OCI-M1 (cell line): ENCODE measurements at places on chromosomes 3 and 15.

GRCh38 chr3:158794936-158795518 lies 6.8 kb upstream of the MFSD1 start:
- DNase-seq: peak; percentile 51

GRCh38 chr15:79973456-79974195 lies 2.6 kb upstream of the BCL2A1 start:
- no peak for DNase-seq

GRCh38 chr15:98678484-98678883 lies 30.1 kb downstream of the IGF1R start:
- no peak for DNase-seq

DNA sequence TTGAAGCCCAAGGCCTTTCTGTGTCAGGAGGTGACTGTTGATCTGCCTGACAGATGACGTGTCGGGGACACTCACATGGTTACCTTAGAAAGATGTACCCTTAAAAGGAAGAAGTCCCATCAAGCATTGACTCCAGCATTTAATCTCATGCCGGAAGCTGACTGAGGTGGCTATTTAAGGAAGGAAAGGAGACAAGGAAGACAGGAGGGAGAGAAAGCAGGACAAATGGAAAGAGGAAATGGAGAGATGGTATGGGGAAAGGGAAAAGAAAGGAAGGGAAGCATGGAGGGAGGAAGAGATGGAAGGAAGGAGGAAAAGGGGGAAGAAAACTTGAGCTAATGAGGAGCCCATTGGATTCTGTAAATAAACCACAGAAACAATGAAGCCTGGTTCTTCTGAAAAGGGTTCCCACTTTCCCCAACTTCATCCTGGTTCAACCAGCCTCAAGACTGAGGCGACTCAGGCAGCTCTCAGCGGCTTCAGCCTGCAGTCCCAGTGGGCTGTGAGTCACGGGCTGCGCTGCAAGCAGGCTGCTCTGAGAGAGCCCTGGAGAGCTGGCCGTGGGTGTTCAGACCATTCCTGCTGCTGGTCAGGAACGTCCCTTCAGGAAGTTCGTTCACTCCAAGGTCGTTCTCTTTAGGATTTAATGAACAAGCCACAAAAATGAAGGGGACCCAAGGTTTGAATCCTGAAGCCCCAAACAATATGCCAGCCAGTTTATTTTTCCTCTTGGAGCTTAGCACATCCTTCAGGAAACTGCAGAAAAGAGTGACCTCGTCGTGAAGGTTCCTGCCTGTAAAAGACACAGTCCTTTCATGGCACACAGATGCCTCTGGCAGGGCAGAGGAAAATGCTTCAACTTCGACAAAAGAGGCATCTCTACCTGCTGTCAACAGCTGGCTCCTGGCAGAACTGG lies 69.6 kb upstream of the THBS1 start:
- DNase-seq: no peak

GRCh38 chr15:98674336-98674735 lies 26.0 kb downstream of the IGF1R start:
- peak; percentile 39 for DNase-seq

- DNase-seq: no peak
Measured at GRCh38 chr3:191499307-191500080, 38.5 kb downstream of the PYDC2 start.

DNA sequence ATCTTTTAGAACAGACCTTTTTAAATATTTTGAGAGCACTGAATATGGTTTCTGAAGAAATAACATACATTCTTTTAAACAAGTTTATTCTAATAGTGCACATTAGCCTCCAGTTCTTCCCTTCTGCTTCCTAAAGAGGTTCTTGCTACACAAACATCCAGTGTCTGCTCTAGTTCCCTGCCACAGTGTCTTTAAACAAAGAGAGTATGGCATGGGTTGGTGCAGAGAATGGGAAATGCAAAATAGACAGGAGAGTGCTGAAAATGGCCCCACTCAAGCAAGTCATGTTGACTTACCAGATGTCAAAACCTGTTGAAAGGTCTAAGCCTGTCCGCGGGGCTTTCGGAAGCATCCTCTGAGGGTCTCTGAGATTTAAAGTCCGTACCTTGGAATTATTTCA lies 72.1 kb upstream of the RPL35A start:
- DNase-seq: no peak

DNA sequence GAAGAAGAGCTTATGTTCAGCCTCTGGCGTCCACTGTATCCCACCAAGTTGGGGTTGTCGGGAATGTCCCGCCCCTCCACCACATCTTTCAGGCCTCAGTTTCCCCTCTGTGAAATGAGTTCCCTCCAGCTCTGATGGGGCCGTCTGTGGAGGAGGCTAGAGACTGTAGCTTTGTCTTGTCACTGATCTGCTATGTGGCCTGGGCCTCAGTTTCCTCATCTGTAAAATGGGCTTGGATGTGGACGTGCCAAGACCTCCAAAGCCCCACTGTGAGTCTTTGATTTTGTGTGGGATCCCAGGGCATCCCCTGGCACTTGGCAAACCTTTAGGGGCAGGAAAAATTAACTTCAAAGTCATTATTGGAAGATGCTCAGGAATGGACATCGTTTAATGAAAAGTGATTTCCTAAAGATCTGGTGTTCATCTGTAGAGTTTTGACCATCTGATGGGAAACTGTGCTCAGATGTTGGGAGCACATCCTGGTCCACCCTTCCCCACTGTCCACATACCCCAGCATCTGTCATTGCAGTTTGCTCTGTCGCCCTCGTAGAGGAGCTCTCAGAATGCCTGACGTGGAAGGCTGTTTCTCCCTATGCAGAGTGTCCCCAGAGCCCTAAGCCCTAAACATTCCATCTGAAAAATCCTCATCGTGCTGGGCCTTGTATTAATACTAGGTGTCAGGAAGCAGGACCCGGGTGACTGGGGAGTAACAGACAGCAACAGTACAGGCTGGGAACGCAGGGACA lies 28.5 kb downstream of the SLC6A6 start:
- DNase-seq: no peak

DNA sequence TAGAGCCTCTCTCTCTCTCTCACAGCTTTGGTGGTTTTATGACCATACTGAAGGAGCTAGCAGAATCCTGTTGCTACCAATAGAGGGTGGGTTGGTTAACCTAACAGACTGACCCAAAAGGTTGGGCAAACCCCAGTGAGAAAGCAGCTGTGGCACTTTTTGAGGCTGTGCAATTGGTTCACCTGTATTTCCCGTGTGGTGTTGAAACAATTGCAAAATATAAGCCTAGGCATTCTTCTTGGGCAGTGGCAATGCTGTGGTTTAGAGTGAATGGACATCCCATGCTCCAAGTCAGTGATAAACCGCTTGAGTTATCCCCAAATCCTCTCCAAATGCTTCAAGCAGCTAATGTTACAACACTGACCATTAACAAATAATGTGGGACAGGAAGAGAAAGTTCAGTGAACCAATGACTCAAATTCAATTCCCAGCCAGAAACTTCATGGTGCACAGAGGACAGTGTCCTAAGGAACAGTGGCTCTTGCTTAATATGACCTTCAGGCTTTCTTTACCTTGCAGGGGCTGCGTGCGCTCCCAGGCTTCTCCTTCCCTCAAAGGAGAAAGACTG lies 261.9 kb upstream of the ICE2 start:
- DNase-seq: no peak

DNA sequence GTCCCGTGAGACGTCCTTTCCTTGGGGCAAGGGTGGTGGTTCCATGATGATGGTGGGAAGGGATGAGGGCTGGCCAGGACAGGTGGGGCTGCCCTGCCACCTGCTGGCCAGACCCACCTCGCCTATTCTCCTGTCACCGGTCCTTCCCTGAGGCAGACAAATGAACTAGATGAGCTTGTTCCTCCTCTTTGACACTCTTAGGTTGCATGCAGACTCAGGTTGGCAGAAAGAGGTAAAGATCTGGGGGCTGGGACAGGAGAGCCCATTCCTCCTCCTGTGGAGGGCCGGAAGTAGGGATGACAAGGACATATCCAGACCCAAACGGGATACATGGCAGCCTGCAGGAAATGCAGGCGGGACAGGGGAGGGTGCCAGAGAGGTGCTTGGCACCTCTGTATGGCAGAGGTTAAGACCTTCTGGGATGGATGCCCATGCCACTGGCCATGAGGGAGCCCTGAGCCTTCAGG lies 38.6 kb downstream of the ACSBG1 start:
- peak; percentile 40 for DNase-seq

- DNase-seq: no peak
Measured at GRCh38 chr3:50172626-50173220, 17.6 kb downstream of the SEMA3F start.

DNA sequence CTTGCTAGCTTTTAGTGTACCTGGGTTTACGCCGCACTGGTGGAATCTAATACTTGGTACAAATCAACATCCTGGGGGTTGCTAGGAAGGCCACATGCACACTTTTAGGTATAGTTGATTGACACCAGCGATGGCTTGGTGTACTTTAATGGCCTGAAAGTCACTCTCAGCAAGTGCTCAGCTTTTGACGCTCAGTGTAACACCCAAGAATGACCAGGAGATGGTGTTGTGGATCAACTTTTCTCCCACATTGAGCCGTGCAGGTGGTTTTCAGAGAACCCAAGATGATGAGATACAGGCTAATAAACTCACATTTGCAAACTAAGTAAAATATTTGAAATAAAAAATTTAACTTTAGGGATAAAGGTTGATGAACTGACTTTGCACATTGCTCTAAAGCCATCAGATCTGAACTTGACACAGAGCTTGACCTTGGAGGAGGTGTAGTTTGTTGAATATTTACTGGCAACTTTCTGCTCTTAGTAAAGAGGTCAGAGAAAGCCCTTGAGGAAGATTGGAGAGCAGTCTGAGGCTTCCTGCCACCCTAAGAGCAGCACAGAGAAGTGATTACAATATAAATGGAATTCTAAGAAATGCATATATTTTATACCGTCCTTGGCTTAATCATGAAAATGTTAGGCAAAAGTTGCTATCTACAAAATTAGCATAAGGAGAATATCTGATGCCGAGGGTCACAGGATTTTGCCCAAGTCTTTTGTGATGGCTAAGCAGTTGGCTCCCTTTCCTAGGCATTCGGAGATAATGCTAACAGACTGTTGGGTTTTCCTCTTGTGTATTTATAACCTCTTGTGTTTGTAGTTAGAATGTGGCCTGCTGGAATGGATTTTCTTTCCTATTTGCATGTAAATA lies 143.4 kb upstream of the RASGRP1 start:
- peak; percentile 54 for DNase-seq

DNA sequence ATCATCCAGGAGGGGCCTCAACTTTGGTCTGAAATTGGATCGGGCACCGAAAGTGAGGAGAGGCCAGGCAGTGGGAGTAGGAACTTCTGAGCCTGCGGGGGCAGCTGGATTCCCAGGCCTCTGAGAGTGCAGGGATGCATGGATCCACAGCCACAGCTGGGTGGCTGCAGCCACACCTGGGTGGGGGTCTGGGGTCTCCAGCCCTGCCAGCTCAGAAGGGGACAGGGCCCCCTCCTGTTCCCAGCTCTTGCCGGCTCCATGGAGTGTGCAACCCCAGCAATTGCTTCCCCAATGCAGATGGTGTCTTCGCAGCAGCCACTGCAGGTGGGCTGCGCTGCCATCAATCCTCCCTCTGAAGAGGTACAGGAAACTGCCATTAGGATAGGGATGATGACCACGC lies 123.7 kb downstream of the BCHE start:
- no peak for DNase-seq

DNA sequence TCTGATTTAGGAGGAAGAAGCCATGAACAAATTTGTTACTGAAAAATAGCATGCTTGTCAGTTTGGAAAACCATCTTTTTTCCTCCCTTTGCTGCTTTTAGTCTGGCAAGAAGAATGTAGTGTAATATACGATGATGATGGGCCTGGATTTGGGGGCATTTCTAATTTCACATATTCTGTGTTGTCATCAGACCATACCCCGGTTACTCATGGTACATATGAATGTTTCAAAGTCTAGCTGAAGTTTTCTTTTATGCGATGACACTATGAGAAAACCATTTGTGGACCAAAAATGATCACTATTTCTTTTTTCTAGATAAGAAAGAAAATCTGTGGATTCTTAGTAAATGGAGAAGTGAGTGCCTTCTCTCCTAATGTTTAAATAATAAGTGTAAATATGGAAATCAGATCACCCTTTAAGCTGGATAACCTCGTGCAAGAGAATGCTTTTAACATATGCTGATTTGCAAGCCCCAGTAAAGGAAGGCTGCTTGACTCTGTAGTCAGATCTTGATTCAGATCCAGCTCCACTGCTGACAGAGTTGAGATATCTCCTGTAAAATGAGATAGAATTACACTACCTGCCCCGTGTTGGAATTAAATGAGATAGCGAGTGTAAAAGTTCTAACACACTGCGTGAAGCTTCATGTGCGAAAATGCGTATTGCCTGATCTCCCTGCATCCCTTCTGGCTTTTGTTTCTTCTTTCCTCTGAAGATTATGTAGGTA lies 3.0 kb downstream of the MEF2A start:
- DNase-seq: no peak

DNA sequence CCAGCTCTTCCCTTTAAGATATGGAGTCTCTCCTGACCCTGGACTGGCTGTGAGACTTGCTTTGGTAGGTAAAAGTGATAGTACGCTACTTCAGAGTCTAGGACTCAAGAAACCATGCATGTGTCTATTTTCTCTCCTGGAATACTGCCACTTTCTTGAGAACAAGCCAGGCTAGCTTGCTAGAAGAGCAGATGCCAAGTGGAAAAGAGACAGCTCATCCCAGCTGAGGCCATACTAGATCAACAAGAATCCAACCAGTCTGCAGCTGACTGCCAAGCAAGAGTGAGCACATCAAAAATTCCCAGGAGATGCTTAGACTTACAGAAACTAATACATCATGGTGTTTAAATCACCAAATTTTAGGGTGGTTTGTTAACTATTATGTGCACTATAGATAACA lies 208.3 kb upstream of the RBMS3 start:
- no peak for DNase-seq

GRCh38 chr3:20558161-20558560 lies 372.2 kb upstream of the SGO1 start:
- DNase-seq: no peak

- no peak for DNase-seq
Measured at GRCh38 chr3:12197475-12197874, 38.8 kb upstream of the TIMP4 start.

DNA sequence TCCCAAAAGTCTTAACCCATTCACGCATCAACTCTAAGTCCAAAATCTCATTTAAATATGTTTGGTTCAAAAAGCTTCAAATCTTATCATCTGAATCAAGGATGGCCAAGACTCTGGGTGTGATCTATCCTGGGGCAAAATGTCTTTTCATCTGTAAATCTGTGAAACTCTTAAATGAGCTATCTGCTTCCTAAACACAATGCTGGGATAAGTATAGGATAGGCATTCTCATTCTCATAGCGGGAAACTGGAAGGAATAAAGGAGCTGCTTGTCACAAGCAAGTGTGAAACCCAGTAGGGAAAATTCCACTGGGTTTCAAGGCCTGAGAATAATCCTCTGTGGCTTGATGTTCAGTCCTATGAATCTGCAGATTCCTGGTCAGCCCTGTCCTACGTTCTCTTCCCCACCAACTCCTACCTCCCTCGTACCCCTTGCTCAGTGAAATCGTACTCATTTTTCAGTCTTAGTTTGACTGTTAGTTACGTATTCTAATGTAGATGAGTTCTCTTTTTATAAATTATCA lies 156.7 kb downstream of the EPHA3 start:
- DNase-seq: no peak

DNA sequence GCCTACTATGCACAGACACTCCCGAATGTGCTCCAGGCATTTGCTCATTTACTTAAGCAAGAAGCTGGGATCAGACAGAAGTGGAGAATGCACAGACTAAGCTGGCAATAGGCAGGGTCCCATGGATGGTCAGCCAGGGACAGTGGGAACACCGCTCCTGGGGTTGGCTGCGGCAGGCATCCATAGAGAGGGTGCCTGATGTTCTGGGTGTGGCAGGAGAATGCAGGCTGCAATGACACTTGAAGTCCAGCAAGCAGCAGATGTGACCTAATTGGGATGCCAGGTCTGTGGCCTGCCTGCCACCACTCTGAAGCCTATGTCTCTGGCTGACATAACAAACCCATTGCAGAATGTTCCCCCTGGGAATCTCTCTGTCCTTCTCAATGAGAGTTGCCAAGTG lies 40.2 kb upstream of the SLC6A11 start:
- DNase-seq: no peak
